ENCODE measurements at places on chromosomes 6 and 20.

DNA sequence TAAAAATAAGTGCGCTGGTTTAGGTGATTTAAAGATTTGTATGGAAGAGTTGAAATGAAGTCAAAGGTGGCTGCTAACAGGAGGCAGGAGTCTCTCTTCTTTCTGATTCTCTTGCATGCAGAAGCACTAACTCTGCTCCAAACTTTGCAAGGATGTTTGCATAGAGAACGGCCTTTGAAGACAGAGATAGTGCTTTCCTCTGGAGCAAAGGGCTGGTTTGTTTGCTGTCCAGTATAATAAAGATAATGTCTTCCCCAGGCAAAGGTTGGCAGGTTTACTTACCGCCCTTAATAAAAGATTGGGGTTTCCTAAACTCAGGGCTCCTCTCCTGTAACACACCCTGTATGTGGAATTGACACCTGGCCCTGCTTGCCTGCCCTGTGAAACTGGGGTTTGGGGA is 210.6 kb upstream of the RREB1 start:
- ATAC-seq: no peak

DNA sequence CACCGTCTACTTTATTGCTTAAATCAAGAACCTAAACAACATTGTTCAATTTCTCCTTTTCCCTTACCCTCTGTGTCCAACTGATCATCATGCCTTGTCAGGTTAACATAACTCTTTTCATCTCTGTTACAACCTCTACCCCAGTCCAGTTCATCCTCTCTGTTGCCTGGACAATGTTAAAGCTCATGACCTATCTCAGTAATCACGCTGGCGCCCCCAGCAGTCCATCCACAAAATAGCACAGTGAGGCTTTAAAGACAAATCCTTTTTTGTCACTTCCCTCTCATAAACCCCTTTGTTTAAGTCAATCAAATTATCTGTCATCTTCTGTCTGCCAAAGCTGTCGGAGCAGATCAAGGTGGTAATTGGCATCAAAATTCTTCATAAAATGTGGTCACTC is 140.1 kb downstream of the QKI start:
- ATAC-seq: no peak

- no peak for ATAC-seq
These were observed 53.4 kb downstream of the MYLK4 start for GRCh38 chr6:2697291-2697690.

- ATAC-seq: no peak
These were observed 15.9 kb upstream of the MDFI start for GRCh38 chr6:41622206-41622988.

GRCh38 chr20:46987001-46987400 is 92.4 kb downstream of the EYA2 start:
- ATAC-seq: no peak

DNA sequence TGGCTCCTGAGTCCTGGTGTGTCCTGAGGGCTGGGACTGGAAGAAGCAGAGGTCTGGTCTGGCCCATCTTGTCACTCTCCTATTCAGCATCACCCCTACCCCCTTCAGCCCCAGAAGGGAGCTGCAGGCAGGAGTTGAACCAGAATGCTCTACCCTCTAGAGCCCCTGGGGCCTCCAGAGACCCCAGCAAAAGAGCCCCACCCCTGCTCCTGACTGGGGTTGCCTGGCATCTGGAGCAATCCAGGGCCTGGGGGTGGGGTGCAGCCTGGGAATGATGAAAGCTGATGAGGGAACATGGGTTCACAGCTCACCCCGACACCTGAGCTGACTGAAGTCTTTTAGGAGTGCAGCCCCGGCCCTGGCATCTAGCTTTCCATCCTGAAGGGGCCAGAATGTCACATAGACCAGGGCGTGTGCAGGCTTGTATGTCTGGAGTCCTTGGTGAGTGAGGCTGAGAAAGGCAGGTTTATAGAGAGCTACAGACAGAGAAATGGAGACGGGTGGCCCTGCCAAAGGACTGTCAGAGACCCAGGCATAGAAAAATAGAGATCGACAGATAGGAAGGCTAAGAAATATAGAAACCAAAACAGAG is 12.2 kb downstream of the FGD2 start:
- no peak for ATAC-seq

DNA sequence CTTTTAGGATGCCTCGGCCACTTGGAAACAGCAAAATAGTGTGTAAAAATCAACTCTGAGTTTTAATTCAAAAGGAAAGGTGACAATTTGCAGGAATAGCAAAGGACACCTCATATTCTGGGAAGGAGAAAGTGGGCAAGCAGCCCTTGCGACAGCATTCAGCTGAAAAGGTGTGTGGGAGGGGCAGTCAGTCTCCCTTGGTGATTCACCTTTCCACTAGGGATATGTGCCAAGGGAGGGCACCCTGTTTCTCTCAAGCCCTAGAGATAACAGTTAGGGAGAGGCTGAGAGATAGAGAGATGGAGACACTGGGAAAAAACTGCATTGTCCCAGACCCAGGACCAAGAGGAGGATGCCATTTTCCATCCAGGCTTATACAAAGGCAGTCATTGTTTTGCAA is 228.1 kb downstream of the EPM2A start:
- no peak for ATAC-seq

DNA sequence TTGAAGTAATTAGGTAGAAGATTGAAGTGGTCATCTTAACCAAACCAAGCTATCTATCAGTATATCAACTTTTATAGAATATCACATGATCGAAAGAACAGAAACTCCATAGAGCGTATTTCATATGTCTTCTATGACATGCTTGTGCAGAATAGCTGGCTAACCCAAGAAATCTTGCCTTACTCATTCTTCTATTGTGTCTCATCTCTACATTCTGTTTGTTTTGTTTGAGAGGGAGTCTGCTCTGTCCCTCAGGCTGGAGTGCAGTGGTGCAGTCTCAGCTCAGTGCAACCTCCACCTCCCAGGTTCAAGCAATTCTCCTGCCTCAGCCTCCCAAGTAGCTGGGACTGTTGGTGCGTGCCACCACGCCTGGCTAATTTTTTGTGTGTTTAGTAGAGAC is 10.6 kb downstream of the TAB2 start:
- peak; percentile 61 for ATAC-seq

GRCh38 chr6:137722749-137723272 is 144.2 kb upstream of the TNFAIP3 start:
- ATAC-seq: peak; percentile 87

- no peak for ATAC-seq
These were observed 327.9 kb upstream of the QKI start for GRCh38 chr6:163086624-163086920.

DNA sequence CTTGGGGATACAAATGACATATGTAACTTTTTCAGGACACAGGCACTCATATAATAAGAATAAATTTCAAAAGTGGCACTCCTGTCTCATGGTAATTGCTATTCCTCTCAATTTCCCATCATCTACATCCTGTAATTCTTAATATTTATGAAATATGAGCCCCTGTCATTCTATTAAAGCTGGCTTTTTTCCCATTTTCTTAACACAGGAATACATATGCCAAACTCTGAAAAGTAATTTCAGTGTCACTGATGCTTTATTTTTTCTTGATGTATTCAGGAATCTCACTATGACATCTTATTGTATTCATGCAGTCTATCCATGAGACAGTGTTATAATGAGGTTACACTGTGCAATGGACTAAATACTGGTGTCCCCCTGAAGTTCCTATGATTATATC is 24.3 kb upstream of the FKBP1C start:
- ATAC-seq: no peak

- ATAC-seq: no peak
These were observed 83.9 kb downstream of the SESN1 start for GRCh38 chr6:109010705-109011102.

GRCh38 chr6:107660839-107661238 is 163.3 kb downstream of the SCML4 start:
- ATAC-seq: no peak

GRCh38 chr6:81051952-81052351 is 700.5 kb downstream of the TENT5A start:
- ATAC-seq: no peak

DNA sequence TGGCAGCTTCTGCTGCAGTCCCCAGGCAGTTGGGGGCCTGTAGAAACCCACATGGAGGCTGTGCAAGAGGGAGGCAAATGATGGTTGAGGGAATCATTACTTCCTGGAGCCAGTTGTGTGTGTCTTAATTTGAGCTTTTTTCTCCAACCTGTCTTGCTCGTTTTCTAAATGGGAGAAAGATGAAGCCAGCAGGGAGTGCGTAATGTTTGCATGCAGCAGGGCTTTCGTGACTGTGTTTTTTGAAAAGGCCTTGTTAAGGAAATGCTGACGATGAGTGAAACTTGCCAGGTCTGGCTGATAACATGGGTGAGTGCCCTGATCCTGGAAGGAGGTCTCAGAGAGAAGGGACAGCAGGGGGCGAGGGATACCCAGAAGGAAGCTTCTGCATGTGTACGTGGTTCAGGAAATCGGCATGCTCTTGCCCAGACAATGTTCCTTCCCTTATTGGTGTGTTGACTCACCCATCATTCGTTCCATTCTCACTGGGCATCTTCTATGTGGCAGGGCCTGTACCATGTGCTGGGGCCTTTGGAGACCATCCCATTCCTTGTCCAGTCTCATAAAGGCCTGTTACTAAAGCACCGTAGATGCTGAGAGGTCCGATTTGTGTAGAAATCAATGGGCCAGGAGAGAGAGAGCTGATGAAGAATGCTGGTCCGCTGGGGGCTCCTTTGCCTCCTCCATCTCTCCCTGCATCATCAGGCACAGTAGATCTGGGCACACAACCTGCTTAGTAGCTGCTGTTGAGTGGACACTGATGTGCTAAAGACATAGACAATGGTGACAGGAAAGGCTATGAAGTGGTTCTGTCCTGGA is 27.4 kb downstream of the GLP1R start:
- ATAC-seq: no peak

DNA sequence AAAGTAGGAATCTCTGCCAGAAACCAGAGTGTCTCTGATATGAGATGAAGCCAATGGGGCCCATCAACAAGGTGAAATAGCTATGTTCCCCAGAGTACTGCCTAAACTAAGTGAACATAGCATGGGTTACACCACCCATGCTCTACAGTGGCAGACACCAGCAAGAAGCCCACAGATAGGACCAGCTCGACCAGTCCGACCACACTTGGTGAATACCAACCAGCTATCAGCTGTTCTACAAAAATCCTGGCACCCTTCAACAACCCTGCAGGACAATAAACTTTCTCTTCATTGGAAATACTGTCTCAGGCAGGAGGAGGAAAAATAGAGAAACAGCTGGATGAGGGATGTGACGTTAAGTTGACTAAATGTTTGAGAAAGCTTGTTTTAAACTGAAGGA is 311.4 kb downstream of the EPM2A start:
- ATAC-seq: no peak

GRCh38 chr6:88167352-88167937 is 1.3 kb upstream of the CNR1 start:
- ATAC-seq: no peak

- no peak for ATAC-seq
These were observed 8.0 kb downstream of the TP53RK start for GRCh38 chr20:46681032-46681854.

GRCh38 chr6:37473364-37474095 is 26.2 kb downstream of the CCDC167 start:
- no peak for ATAC-seq

- ATAC-seq: no peak
These were observed 64.9 kb upstream of the NUP153 start for GRCh38 chr6:17771609-17772008.

GRCh38 chr6:109610590-109610989 is 80.4 kb downstream of the AK9 start:
- no peak for ATAC-seq

DNA sequence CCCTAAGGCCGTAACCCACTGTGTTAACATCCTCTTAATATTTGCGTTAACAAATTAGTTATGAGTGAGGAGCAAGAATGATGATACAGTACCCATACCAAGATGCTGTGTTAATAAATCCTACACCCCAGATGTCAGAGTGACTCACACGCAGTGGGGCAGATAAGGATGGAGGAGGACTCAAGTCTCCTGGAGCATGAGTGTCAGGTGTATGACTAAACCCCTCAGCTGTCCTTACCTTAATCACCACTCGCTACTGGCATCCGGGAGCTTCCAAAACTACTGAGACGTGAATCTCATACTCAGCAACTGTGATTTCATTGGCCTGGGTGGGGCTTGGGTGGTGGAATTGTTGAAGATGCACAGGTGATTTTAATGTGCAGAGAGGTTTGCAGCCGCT is 131.3 kb upstream of the MTHFD1L start:
- ATAC-seq: no peak

DNA sequence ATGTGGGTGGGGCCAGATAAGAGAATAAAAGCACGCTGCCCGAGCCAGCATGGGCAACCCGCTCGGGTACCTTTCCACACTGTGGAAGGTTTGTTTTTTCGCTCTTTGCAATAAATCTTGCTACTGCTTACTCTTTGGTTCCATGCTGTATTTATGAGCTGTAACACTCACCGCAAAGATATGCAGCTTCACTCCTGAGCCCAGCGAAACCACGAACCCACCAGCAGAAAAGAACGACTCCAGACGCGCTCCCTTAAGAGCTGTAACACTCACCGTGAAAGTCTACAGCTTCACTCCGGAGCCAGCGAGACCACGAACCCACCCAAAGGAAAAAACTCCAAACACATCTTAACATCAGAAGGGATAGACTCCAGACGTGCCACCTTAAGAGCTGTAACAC is 76.7 kb downstream of the TFAP2A start:
- no peak for ATAC-seq

- no peak for ATAC-seq
These were observed 10.2 kb upstream of the TNFRSF21 start for GRCh38 chr6:47319867-47320266.

DNA sequence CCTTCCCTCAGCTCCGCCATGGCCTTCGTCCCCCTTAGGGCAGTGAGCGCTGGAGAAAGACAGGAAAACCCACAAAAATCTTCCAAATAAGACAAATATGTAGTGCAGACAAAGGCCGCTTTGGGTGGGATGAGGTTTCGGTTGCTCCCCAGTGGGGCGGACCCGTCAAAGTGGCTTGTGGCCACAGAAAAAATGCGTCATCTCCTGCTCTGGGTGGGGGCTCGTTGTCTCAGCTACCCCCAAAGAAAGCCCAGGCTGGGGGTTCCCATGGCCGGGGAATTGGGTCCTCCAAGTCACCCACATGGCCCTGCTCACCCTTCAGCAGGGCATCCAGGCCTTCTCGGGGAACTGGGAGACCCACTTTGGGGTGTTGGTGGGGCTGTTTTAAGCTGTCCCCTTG is 21.9 kb upstream of the SCUBE3 start:
- ATAC-seq: no peak

DNA sequence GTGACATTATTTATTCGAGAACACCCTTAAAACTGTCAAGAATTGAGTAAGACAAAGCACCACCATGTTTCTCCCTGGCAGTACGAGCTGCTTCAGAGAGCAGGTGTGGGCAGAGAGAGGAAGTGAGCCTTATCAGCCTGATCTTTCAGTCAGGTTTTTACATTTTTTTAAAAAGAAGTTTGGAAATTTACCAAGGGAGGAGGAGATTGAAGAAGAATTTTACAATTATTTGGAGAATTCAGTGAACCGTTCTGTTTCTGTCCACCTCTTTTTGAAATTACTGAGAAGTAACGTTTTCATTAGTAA is 75.5 kb downstream of the ZDHHC14 start:
- no peak for ATAC-seq

GRCh38 chr6:158251565-158251964 is 60.7 kb upstream of the TULP4 start:
- no peak for ATAC-seq

Measured in activated CD4-positive, CD25-positive, alpha-beta regulatory T cell treated with anti-CD3 and anti-CD28 coated beads, Interleukin-2, amount 50 U/mL, for 24 hours (primary cell).